ENCODE measurements at places on chromosomes 7 and 10. TPM values are rescaled to one million over a fixed set of nuclear protein-coding genes. Genes with fewer than 3 reads are reported as not detected.

DNA sequence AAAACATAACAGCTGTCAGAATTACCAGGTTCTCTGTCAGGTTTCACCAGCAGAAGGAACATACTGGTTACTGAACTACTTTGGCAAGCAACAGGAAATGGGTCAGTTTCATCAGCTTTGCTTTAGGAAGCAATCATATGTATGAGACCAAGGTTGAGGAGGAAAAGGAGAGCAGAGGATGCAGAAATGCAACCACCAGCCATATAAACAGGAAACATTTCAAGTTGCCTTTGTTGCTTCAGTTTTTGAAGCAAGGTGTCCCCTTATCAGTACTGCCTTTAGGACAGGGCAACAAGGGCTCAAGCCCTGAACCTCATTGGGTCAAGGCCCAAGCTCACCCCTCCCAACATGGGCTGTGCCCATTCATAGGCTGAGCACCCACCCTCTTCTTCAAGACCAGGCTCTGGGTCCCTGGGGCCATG lies 10.2 kb downstream of the HIPK2 start:
- H3K27me3 ChIP-seq, result no peaks in the 10 kb centered on the region
- peaks cover 39% of the 10 kb centered on the region for H3K4me1 ChIP-seq
- H3K27ac ChIP-seq, result no peak overlapping the region
- H3K4me3 ChIP-seq, result no peak overlapping the region
- no peak for DNase-seq

- no peak for DNase-seq
- H3K4me3 ChIP-seq, result no peak overlapping the region
- no peaks in the 10 kb centered on the region for H3K27me3 ChIP-seq
- no peak overlapping the region for H3K27ac ChIP-seq
- H3K36me3 ChIP-seq, result no peaks in the 10 kb centered on the region
Observed at GRCh38 chr10:52106011-52106410, 208.1 kb upstream of the DKK1 start.

DNA sequence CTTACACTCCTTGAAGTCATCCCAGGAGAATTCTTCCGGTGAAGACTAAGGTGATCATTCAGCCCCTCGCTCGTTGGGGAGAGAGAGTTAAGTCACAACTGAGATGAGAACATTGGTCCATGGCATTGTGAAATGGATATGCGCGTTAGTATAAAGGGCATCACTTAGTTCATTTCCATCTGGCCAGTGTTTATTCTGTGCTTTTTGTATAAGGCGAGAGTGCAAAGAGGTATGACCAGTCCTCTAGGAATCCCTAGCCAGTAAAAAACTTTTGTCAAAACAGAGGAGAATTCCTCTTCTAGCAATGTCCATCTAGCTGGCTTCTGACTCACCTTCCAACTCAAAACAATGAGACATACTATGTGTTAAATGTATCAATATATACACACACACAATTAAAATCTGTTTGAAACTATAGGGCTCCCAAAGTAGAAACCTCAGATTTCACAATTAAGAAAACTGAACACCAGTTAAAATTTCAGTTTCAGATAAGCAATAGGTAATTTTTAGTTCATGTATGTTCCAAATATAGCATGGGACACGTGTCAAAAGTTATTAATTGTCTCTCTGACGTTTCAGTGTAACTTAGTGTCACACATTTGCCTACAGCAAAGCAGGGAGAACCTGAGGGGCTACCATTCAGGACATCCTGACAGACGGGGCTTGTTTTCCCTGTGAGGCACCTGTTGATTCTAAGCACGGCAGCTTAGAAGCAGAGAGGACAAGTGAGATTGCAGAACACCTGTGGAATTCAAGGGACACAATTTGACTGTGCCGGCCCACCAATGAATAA lies 158.9 kb downstream of the KLF6 start:
- no peaks in the 10 kb centered on the region for H3K27me3 ChIP-seq
- no peak overlapping the region for H3K4me3 ChIP-seq
- no peak for DNase-seq
- H3K27ac ChIP-seq, result no peak overlapping the region

DNA sequence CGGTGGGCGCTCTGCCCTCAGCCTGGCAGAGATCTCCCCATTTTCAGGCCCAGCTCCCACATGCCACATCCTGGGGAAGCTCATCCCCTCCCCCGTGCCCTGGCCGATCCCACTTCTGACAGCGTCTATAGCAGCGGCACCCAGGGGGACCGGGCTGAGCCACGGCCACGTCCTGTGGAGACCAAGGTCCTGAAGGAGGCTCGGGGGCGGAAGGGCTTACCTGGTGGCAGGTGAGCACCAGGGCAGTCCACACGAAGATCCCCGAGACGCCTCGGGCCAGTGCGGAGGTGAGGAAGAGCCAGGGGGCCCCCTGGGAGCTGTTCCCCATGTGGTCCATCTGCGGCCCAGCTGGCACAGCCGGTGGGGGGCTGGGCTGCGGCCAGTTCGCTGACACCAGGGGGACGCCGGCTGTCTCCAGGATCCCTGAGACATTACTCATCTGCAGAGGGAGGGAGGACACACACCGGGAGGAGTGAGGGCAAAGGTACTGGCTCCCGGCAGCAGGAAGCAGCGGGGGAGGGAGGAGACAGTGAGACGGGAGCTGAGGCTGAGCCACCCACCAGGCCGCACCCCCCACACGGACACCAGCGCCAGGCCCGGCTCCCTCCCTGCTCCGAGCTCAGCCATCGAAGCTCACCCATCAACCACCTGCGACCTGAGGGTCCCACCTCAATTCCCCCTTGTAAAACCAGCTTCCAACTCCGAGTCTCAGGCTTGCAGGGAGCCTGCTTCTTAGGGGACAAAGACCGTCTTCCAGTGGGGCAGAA lies 776 bp downstream of the TMEM184A start:
- H3K27ac ChIP-seq, result no peak overlapping the region
- no peak for DNase-seq
- H3K36me3 ChIP-seq, result no peaks in the 10 kb centered on the region
- no peaks in the 10 kb centered on the region for H3K4me1 ChIP-seq

GRCh38 chr7:32535162-32535702 lies 39.9 kb downstream of the AVL9 start:
- peaks cover 3% of the 10 kb centered on the region for H3K36me3 ChIP-seq
- H3K4me1 ChIP-seq, result no peaks in the 10 kb centered on the region
- DNase-seq, result no peak

UCN3 gene
- total RNA-seq, result not detected

ZCCHC24 gene
- total RNA-seq, result 24.3 TPM

DNA sequence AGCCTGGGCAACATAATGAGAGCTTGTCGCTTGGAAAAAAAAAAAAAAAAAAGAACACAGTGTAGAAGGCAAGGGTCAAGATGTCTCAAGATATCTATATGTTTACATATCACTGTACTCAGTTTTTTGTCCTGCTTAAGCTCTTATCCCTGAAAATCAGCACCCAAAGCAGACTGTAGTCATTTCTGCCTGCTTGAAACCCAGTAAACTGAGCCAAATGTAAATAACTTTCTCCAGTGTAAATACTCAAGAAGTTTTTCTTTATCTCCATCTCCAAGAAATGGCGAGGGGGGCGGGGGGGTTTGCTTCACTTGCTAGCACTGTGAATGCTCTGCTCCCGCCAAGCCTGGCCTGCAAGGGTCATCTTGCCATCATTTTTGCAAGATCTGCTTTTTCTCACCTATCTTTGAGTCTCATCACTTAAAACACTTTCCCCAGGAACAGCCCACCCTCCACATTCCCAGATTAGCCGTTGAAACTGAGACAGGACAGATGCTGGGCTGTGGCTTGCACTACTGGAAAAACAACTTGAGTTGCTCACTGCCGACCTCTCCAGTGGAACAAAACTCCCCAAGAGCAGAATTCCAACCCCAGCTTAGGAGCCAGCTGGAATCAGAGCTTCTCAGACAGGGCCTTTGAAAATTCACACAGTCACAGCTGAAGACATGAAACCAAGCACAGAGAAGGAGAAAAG lies 54.6 kb downstream of the AFAP1L2 start:
- peak overlapping the region; percentile 41 for H3K4me3 ChIP-seq
- H3K4me1 ChIP-seq, result peaks cover 65% of the 10 kb centered on the region
- no peak for DNase-seq
- peaks cover 3% of the 10 kb centered on the region for H3K36me3 ChIP-seq
- H3K27me3 ChIP-seq, result no peaks in the 10 kb centered on the region

CFTR gene
- not detected for total RNA-seq

DPP6 gene
- 2.2 TPM for total RNA-seq

DNA sequence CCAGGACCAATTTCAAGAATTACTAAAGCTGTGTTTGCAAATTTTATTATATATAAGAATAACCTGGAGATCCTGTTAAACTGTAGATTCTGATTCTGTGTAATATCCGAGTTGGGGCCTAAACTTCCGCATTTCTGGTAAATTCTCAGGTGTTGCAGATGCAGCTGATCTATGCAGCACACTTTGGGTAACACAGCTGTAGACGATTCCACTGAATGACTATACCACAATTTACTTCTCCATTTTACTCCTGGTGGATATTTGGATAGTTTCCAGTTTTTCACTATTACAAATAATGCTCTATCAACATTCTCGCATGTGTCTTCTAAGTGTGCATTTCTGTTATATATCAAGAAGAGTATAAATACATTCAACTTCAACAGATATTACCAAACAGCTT lies 7.5 kb downstream of the GDI2 start:
- no peak for DNase-seq
- no peaks in the 10 kb centered on the region for H3K27me3 ChIP-seq
- no peak overlapping the region for H3K27ac ChIP-seq
- peaks cover 37% of the 10 kb centered on the region for H3K4me1 ChIP-seq
- peaks cover 10% of the 10 kb centered on the region for H3K36me3 ChIP-seq

SFRP5 gene
- total RNA-seq, result not detected

GRCh38 chr7:42338916-42339540 lies 102.0 kb upstream of the GLI3 start:
- DNase-seq, result no peak
- H3K4me3 ChIP-seq, result peak overlapping the region; percentile 42
- no peaks in the 10 kb centered on the region for H3K27me3 ChIP-seq

AKR1D1 gene
- total RNA-seq, result not detected

AUTS2 gene
- total RNA-seq, result 148 TPM

DNA sequence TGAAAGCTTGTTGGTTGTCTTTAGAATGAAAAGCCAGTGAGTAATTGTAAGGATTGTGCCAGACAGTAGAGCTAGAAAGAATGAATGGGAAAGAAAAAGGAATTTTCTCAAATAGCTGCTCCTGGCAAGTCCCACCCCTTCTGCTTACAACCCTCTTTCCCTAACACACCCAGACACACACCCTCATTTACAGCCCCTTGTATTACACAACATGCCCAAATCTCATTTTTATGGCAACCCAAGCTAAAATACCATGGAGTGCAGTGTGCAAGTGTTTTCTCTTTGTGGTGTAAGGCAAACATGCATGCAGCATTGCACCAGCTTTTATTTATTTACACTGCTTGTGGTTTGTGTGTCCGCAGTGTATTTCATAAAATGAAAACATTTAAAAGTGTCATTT lies 1.5 kb downstream of the PRKAR2B start:
- no peak for DNase-seq
- H3K27ac ChIP-seq, result no peak overlapping the region
- peak overlapping the region; percentile 97 for H3K4me3 ChIP-seq
- peaks cover 2% of the 10 kb centered on the region for H3K36me3 ChIP-seq
- H3K4me1 ChIP-seq, result peaks cover 25% of the 10 kb centered on the region

DNA sequence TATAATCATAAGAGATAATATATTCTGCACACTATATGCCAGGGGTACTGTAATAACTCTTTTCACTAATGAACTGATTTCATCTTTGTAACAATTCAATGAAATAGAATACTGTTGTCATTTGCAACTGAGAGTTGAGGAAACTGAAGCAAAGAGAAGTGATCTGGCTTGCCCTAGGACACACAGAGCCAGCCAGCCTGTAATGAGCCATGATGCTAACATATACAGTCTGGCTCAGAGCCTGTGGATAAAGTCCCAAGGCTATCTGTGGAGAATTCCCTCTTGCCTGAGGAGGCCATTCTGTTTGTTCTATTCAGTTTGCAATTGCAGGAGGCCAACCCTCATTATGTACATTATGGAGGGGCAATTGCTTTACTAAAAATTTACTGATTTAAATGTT lies 241.3 kb downstream of the CXCL12 start:
- no peaks in the 10 kb centered on the region for H3K4me1 ChIP-seq
- no peak for DNase-seq
- H3K4me3 ChIP-seq, result no peak overlapping the region
- peaks cover 2% of the 10 kb centered on the region for H3K36me3 ChIP-seq

DNA sequence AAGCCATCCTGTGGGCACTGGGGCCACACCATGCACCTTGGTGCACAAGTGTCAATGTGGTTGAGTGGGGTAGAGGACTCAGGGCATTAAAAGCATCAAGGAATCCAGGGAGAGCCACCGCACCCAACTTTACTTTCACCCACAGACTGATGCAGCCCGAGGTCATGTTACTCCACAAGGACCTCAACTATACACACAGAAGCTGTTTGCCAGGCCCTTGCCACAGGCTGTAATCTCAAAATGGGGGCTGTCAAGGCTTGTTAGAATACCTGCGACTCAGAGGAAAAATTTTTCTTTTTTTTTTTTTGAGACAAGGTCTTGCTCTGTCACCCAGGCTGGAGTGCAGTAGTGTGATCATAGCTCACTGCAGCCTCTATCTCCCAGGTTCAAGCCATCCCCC lies 26.5 kb upstream of the KCTD7 start:
- H3K27me3 ChIP-seq, result no peaks in the 10 kb centered on the region
- DNase-seq, result no peak
- H3K27ac ChIP-seq, result no peak overlapping the region
- no peaks in the 10 kb centered on the region for H3K4me1 ChIP-seq

ICA1 gene
- 3.5 TPM for total RNA-seq

DNA sequence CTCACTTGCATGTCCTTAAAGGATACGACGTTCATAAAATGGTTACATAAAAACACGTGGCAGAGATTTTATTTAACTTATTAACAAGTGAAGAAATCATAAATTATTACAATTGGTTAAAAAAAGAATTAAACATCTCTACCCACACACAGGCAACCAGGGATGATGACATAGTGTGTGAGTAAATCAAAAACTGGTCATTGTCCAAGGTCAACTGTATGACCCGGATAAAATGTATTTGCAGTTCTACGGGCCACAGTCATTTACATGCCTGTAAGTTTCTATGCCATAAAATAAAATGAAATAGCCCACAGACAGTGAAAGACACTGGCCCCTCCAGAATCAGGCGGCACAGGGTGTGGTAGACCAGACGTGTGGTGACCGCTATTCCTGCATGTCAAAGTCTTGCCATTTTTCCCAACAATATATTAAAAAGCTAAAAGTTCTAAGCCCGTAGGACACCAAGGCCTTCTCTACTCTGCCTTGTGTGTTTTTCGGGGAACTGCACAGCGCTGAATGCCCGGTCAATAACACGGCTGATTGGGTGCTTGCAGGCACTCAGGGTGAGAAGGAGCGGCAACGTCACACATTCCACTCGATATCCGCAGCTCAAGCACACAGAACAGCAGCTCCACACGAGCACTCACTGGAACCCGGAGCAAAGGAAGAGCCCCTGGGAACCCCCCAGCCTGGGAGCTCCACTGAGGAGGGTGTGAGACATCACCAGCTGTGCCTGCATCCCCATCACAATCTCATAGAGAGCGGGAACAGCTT lies 143.3 kb upstream of the PPP2R2D start:
- H3K27ac ChIP-seq, result no peak overlapping the region
- H3K4me1 ChIP-seq, result peaks cover 72% of the 10 kb centered on the region
- H3K4me3 ChIP-seq, result no peak overlapping the region
- peaks cover 5% of the 10 kb centered on the region for H3K27me3 ChIP-seq
- DNase-seq, result no peak

Measured in neural crest cell (in vitro differentiated cells).